ENCODE measurements at places on chromosomes 5 and 9.
A peak's percentile ranks its signal among the peaks of the same experiment; 100 is the strongest.

GRCh38 chr9:78985084-78985738 lies 586.6 kb upstream of the TLE4 start:
- DNase-seq: peak; percentile 48

GRCh38 chr5:3828761-3829160 lies 233.1 kb downstream of the IRX1 start:
- no peak for DNase-seq

- DNase-seq: no peak
Measured at GRCh38 chr5:131473731-131474130, 161.3 kb downstream of the RAPGEF6 start.

- DNase-seq: no peak
Measured at GRCh38 chr5:115530426-115530825, 14.1 kb downstream of the FEM1C start.

DNA sequence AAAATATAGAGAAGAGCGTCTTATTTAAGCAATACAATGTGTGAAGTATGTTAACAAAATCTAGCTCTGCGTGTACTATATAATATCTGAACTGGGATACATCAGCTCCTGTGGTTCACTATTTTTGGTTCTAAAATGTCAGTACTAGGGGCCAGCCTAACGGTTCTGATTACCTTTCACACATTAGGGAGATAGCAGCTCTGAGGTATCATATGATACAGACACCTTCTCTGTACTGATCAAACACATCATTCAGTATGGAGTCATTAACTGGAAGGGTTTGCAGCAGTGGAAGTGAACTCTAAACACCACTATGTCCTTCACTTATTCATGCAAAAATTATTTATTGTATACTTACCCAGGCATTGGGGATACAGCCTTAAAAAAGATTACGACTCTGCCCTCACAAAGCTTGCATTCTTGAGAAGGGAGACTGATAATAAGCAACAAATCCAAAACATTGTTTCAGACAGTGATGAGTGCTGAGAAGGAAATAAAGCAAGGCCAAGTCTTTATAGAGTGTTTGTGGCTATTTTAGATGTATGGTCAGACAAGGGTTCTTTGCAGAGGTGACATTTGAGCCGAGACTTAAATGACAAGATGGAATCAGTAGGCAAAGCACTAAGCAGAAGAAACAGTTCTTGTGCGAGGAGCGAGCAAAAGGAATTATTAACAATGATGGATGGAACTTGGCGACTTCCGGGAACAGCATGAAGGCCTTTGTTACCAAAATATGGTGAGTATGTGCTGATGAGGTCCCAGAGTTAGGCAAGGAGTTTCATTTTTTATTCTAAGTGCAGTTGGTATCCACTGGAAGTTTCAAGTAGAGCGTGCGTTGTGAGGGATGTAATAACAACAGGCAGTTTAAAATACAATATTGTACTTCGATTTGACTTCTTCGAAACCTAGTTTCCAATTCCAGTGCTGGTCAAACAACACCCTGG lies 1.8 kb upstream of the LNPEP start:
- DNase-seq: peak; percentile 45

DNA sequence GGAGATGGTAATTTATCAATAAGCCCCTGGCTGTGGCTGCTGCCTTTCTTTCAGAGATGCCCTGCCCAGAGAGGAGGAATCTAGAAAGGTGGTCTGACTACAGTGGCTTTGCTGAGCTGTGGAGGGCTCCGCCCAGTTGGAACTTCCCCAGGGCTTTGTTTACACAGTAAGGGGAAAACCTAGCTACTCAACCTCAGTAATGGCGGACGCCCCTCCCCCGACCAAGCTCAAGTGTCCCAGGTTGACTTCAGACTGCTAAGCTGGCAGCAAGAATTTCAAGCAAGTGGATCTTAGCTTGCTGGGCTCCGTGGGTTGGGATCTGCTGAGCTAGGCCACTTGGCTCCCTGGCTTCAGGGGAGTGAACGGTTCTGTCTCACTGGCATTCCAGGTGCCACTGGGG lies 865.4 kb upstream of the ACO1 start:
- no peak for DNase-seq

- no peak for DNase-seq
Measured at GRCh38 chr5:32244017-32244416, 68.7 kb downstream of the MTMR12 start.

DNA sequence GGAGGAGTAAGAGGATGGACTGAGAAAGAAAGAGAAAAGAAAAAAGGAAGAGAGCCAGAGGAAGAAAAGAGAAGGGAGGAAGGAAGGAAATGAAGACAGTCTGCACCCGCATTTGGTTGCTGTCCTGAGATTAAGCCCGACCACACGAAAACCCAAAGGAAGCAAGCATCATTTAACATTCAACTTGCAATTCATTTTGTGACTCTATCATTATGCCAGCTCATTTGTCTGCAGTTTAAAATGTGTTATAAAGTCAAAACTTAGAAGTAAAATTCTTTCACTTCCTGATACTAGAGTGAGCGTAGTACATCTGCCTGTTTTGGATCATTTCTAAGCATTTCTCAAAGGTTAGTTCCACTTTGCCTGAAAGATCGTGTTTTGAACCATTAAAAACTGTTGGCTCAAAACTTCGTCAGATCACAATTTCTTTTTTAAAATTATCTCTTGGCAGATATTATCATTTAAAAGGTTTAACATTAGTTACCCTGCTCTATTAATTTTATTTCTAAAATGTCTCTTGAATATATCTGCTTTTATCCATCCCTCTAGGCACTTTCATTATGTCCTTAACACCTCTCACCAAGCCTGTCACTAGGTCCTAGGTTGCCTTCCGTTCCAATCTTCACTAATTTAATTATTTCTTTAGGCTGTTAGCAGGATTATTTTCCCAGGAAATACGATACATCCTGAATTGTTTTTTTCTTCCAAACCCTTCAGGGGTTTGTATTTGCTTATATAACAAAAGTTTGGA lies 240.9 kb downstream of the TLE4 start:
- DNase-seq: no peak

DNA sequence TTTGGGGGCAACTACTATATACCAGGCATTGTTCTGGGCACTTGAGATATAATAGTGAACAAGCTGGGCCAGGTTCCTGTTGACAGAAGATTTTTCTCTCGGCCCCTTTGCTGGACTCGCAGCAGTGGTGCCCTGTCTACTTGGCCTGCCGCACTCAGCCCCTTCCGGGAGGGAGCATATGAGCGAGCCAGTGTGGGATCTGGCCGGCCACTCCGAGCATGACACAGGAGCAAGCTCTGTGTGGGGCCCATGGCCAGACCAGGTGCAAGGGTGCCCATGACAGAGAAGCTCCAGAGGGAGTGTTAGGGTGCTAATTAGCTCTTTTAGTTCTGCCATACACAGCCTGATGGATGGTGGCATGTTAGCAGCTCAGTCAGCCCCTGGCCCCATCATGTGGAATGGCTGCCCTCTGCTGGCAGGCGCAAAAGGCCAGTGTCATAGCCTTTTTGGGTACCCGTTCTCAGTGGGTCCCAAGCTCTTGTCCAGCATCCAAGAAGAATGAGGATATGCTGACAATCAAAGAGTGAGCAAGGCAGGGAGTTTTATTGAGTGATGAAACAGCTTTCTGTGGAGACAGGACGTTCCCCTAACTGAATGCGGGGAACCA lies 9.3 kb upstream of the KIF4B start:
- no peak for DNase-seq

DNA sequence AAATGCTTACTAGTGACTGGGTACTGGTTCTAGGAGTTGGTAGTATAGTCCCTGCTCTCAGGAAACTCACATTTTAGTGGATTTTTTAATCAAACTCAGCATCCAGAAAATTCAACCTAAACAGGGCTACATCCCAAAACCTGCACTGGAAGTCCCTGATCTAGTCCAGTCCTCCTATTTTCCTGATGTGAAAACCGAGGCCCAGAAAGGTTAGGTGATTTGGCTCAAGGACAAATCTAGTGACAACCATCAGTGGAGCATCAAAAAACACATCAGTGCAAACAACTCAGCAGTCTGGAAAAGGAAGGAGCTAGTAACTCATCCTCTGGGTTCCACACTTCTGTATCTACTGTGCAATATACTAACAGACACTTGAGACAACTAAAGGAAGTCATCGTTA lies 38.2 kb downstream of the SERINC5 start:
- no peak for DNase-seq
